IPS DF 19.7 (cell line): ENCODE measurements at places on chromosomes 5 and 9.

DNA sequence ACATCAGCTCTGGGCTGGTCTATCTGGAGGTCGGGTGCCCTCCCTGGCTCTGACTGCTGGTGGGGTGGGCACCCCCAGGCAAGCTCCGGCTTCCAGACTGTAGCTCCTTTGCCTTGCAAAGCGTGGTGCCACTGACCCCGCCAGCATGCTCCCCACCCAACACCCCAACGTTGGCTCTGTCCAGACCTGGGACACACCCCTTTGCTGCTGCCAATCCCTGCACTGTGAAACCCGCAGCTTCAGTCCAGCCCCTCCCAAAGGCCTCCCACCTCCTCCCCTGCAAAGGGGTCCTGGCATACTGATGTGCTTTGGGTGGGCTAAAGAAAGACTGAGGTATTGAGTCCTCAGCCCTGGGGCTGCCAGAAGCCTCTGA lies 3.9 kb downstream of the UNC5A start:
- no peak for DNase-seq

DNA sequence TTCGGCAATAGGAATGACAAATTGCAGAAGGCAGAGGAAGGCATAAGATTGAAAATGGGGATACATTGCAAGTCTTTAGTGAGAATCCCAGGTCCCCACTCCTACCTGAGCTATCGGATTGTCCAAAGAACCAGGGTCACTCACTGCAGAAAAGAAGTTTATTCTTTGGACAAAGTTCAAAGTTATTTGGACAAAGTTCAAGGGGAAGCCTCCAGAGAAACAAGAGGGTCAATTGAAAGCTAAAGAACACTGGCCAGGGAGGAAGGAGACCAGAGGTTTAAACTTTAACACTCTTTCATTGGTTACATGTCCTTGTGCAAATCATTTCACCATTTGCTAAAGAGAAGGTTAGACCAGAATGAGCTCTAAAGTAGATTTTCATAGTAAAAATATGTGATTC lies 5.2 kb upstream of the UHRF2 start:
- DNase-seq, result no peak

DNA sequence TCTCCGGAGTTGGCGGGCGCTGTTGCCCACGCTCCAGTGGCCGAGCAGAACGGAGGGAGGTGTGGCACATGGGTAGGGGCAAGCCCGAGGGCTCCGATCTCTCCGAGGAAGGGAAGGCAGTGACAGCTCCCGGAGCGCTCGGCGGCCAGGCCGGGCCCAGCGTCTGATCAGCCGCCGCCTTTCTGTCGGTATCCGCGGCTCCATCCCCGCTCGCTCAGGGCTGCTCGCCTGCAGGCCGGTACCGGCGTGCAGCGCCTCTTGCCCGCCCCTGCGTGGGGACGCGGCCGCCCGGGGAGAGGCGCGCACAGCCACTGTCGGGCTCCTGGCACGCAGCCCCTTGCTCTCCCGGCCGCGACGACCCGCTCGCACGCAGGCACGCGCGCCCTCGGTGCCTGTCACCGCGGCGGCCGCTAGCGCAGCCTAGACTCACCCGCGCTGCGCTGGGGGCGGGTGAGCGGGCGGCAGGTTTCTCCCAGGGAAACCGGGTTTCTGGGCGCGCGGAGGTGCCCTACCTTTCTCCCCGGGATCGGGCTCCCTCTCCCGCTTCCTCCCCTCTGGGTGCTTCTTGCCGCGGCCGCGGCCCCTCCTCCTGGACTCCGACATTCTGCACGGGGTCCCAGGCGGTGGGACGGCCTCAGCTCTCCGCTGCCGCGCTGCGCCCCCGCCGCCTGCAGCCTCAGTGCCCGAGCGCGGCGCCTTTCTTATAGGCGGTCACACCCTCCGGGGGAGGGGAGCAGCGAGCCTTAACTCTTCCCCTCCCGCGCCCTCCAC lies 108.4 kb downstream of the PSD2 start:
- no peak for DNase-seq

- DNase-seq, result no peak
Measured at GRCh38 chr5:140042643-140043507, at the start of gene NRG2. NRG2 (minus strand) TSS chr5:140043299.

- DNase-seq, result no peak
Measured at GRCh38 chr5:14608169-14608568, 26.6 kb downstream of the OTULINL start.

GRCh38 chr5:68444048-68444447 lies 228.5 kb downstream of the PIK3R1 start:
- DNase-seq, result no peak
